Cortex of kidney (tissue), 1 donor: ENCODE measurements at places on chromosomes 2 and 18.

DNA sequence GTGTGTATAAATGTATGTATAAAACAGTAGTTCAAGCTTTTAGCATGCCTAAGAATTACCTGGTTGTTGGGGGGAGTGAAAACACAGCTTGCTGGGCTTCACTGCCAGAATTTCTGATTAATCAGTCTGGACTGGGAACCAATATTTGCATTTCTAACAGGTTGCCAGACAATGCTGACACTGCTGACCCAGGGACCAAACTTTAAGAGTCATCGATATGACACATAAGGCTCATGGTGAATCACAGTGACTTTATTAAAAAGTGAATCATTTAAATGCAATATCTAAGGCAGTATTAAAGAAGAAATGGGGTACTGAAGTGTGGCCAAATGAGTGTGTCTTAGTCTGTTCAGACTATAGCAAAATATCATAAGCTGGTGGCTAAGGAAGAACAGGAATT is 195.9 kb upstream of the DTNA start:
- no peak for DNase-seq

DNA sequence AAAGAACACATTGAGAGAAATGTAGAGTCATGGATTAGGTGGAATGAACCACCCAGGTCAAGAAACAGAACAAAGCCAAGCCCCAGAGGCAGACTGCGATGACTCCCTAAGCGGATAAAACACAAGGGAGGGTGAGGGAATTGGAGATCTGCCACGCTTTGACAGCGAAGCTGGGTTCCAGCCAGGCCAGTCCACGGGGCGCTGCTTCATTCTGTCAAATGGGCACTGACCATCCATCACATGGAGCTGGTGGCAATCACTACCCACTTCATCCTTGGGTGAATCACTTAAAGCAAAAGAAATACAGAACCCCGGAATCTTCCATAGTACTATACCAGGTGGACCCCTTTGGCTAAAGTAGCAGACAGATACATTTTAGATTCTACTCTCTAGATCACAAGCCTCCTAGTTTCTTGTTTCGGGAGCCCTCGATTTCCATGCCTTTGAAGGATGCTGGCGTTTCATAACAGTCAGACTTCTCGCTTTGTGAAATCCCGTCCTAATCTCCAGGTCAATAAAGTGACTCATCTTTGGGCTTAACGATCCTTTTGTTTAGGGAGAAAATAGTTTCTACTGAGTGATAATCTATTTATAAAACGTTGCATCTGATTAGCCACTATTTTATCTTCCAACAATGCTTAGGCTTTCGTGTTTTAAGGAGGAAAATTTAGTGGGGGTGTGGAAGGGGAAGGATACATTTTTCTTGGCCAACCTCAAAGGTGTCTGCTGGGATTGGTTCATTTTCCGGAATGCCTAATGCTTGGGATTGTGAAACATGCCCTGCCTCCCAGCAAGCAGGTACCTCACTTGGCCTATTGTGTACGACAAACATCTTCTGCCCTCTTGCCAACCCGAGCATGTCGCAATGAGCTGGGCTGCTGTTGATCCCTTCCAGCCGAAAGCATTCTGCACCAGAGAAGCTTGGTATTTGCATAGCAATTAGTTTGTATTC is 44.1 kb upstream of the HDAC4 start:
- DNase-seq = no peak

DNA sequence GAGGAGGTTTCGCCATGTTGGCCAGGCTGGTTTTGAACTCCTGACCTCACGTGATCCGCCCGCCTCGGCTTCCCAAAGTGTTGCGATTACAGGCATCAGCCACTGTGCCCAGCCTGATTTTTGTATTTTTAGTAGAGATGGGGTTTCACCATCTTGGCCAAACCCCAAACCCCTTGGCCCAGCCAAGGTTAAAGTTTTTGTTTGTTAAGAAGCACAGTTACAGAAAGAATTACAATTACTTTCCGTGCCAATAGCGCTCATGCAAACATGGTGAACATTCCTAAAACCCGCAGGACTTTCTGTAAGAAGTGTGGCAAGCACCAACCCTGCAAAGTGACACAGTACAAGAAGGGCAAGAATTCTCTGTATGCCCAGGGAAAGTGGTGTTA is 26.1 kb downstream of the ITSN2 start:
- no peak for DNase-seq

GRCh38 chr2:148521181-148521580 is 123.4 kb upstream of the EPC2 start:
- no peak for DNase-seq

GRCh38 chr2:67561457-67561965 is 164.4 kb downstream of the ETAA1 start:
- DNase-seq = no peak

- DNase-seq = no peak
These were observed 33.1 kb downstream of the METTL4 start for GRCh38 chr18:2538236-2538635.

- no peak for DNase-seq
These were observed 368.8 kb downstream of the MEIS1 start for GRCh38 chr2:66803726-66804125.

- no peak for DNase-seq
These were observed 57.4 kb downstream of the MYO1B start for GRCh38 chr2:191302459-191303139.

- DNase-seq = no peak
These were observed 4.1 kb upstream of the WDR7 start for GRCh38 chr18:56647071-56647470.

GRCh38 chr2:207768168-207768865 is 1.4 kb downstream of the FZD5 start:
- no peak for DNase-seq

DNA sequence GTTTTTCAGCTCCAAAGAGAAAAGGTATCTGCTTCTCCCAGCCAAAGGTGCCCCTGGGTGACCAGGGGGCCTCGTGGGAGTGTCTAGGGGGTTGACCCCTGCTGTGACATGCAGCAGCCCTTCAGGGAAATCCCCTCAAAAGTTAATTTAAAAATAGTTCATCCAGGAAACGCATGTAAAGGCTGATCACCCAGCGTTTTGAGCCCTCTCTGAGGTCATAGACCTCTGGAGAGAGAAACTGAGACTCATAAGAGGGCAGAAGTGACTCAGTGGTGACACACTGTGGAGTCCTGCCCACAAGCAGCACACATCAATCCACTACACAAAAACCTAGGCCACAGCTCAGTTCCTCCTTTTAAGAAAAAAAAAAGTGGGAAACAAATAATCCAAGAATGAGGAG is 11.9 kb downstream of the GAL3ST2 start:
- DNase-seq = no peak

- no peak for DNase-seq
These were observed 31.4 kb downstream of the IL18R1 start for GRCh38 chr2:102386867-102387541.

- no peak for DNase-seq
These were observed 80.6 kb downstream of the EML6 start for GRCh38 chr2:54803783-54804751.

- DNase-seq = no peak
These were observed 75.8 kb downstream of the CALCRL start for GRCh38 chr2:187372213-187372612.

- no peak for DNase-seq
These were observed 423.9 kb upstream of the MAP2 start for GRCh38 chr2:208999911-209000310.

DNA sequence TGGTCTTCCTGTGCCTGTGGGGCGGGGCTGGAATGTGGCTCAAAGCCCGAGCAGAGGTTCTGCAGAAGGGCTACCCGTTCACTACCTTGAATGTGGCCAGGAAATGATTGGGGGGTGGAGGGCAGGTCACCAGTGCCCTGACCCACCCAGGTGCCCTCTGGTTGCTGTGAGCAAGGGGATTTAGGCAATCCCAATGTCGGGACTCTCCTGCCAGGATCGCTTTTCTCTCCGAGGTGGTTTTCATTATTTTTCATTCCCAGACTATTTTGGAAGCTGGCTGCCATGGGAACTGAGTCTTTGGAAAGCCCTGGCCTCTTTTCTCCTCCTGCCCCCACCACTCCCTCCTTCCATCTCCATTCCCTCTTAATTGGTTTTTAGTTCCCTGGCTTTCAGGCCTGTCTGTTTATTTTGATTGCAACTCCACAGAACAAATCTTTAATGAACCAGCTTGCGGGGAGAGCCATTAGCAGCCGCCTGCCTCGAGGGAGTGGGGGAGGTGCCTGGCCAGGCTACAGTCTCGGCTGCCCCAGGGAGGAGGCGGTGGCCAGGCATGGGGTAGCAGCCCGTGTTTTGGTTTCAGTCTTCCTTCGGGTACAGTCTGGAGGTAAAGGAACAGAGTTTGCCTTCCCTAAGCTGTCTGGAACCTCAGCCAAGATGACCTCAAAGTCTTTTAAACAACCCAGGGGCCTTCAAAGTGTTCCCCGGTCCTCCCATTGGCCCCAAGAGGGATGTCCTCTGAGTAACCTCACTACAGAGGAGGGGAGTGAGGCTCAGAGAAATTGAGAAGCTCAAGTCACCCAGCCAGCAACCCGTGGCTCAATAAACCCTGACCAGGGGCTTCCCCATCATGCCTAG is 114.4 kb upstream of the HAAO start:
- DNase-seq = no peak

DNA sequence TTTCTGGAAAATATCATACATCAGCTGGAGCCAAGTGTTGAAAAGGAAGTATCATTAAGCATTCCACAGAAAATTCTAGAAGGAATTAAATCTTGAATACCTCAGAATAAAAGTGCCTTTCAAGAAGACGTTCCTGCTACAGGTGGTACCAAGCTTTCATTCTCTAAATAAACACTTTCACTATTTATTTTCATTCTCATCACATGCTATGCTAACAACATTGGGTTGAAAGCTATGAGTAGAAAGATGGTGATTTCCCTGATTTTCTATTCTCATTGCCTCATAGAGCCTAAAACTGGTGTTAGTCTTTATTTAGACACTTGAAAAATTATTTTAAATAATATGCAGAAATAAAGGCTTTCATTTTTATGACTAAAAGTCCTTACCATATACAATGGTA is 324.7 kb downstream of the LRP1B start:
- no peak for DNase-seq

DNA sequence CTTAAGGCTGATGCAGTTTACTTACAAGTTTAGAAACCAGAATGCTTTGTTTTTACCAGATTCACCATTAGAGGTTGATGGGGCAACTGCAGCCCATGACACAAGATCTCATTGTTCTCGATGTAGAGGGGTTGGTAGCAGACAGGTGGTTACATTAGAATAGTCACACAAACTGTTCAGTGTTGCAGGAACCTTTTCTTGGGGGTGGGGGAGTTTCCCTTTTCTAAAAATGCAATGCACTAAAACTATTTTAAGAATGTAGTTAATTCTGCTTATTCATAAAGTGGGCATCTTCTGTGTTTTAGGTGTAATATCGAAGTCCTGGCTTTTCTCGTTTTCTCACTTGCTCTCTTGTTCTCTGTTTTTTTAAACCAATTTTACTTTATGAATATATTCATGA is 99.4 kb upstream of the IL1R2 start:
- DNase-seq = no peak

DNA sequence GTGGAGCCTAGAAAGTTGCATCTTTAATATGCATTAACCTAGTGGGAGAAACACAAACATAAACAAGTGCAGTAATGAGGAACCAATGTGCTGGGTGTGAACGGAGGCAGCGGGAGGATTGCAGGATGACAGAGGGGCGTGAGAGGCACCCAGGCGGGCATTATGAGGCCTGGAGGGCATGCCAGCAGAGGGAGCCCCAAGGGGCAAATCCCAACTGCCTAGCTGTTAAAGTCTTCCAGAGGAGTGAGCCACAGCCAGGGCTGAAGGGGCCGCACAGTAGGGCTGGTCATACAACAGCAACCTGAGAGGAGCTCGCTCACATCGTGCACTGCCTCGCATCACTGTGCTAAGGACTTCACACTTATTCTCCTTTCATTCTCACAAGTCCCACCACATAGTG is 13.3 kb upstream of the PRELID3A start:
- DNase-seq = no peak

- no peak for DNase-seq
These were observed 67.5 kb downstream of the TANC1 start for GRCh38 chr2:159035790-159036411.

- DNase-seq = no peak
These were observed 6.2 kb downstream of the GGCX start for GRCh38 chr2:85554980-85555612.

DNA sequence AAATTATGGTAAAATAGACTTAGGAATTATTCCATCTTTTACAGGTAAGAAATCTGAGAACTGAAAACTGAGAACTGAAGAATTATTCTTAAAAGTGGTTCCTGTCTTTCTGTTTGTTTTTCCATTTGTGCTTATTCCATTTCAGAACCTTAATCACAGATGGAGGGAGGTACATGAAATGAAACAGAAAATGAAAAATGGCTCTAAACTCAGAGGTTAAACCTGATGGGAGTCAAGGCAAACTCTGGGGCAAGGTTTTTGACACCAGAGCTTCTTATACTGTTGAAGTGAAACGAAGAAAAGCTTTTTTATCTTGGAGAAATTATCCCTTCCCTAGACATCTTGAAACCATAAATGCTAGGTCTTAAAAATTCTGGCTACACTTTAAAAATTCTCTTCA is 182.1 kb downstream of the ZNF804A start:
- DNase-seq = no peak

GRCh38 chr2:24543252-24543651 is 52.2 kb downstream of the NCOA1 start:
- DNase-seq = no peak

GRCh38 chr2:232926431-232926939 is 56.4 kb downstream of the SNORC start:
- DNase-seq = no peak

DNA sequence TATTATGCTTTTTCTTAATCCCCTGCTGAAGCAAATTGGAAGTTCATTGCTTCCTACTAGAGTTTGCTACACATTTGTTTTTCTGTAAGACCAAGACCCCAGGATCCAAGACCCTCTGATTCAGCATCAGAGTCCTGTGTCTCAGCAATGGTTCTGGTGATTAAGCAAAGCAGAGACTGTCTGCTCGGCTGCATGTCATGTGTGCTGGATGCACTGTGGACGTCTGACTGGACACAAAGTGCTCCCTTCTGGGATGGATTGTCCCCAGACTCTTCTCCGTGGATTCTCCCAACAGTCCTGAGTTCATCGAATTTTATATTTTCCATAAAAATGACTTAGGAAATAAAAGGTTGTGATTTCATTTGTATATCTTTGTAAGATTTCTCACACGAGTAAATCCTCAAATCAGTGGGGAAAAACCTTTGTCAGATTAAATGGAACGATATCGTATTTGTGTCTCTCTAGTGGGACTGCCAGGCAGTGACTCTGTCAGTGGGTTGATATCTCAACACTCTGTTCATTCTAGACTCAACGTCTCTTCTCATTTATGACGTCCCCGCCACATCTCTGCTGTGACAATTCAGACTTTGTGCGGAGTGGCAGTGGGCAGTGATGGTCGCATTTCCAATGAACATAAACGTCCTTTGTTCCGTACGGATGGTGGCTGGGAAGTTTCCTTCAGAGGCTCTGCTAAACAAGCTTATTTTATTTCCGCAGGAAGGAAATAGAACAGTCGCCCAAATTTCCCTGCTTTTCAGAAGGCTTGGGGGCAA is 58.6 kb downstream of the NCAPH start:
- DNase-seq = no peak

DNA sequence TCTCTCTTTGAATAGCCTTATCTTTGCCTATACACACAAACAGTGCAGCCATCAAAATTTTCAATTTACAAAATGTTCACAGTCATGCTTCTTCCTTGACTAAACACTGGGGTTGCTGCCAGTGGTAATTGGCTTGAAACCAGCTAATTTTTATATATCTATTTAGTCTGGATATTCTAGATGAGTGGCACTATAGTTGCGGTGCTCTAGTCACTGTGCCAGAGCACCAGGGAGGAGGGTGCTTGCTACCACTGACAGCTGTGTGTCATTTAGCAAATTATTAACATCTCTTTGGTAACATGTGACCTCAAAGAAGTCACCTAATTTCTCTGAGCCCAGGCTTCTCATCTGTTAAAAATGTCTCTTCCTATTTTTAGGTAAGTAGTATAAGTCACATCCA is 130.4 kb downstream of the MEIS1 start:
- DNase-seq = no peak
